ENCODE measurements at places on chromosomes 13 and 19. TPM values are rescaled to one million over a fixed set of nuclear protein-coding genes. Genes with fewer than 3 reads are reported as not detected.
A peak's percentile ranks its signal among the peaks of the same experiment; 100 is the strongest.

The OR7C1 gene
- total RNA-seq: not detected

The GPR12 gene
- total RNA-seq: not detected

The ZNF486 gene
- 11.0 TPM for total RNA-seq

The CGB1 gene
- total RNA-seq: not detected

The ALOX5AP gene
- total RNA-seq: 53.7 TPM

The CEACAM7 gene
- total RNA-seq: not detected

- peak; percentile 36 for DNase-seq
- no peak overlapping the region for H3K4me3 ChIP-seq
- peaks cover 10% of the 10 kb centered on the region for H3K4me1 ChIP-seq
- no peaks in the 10 kb centered on the region for H3K27me3 ChIP-seq
These were observed 42.9 kb downstream of the C13orf46 start for GRCh38 chr13:113930671-113931637.

- H3K4me1 ChIP-seq: no peaks in the 10 kb centered on the region
- no peaks in the 10 kb centered on the region for H3K36me3 ChIP-seq
- no peak for DNase-seq
- no peak overlapping the region for H3K27ac ChIP-seq
- no peak overlapping the region for H3K4me3 ChIP-seq
- H3K27me3 ChIP-seq: no peaks in the 10 kb centered on the region
These were observed 4.2 kb downstream of the KLK12 start for GRCh38 chr19:51030631-51031030.

- H3K27me3 ChIP-seq: no peaks in the 10 kb centered on the region
- no peak for DNase-seq
- no peak overlapping the region for H3K27ac ChIP-seq
These were observed 86.9 kb downstream of the PCCA start for GRCh38 chr13:100175803-100176182.

- H3K36me3 ChIP-seq: no peaks in the 10 kb centered on the region
- no peaks in the 10 kb centered on the region for H3K27me3 ChIP-seq
- peaks cover 12% of the 10 kb centered on the region for H3K4me1 ChIP-seq
- no peak overlapping the region for H3K4me3 ChIP-seq
- no peak for DNase-seq
These were observed 4.5 kb upstream of the EPSTI1 start for GRCh38 chr13:42996584-42996983.

DNA sequence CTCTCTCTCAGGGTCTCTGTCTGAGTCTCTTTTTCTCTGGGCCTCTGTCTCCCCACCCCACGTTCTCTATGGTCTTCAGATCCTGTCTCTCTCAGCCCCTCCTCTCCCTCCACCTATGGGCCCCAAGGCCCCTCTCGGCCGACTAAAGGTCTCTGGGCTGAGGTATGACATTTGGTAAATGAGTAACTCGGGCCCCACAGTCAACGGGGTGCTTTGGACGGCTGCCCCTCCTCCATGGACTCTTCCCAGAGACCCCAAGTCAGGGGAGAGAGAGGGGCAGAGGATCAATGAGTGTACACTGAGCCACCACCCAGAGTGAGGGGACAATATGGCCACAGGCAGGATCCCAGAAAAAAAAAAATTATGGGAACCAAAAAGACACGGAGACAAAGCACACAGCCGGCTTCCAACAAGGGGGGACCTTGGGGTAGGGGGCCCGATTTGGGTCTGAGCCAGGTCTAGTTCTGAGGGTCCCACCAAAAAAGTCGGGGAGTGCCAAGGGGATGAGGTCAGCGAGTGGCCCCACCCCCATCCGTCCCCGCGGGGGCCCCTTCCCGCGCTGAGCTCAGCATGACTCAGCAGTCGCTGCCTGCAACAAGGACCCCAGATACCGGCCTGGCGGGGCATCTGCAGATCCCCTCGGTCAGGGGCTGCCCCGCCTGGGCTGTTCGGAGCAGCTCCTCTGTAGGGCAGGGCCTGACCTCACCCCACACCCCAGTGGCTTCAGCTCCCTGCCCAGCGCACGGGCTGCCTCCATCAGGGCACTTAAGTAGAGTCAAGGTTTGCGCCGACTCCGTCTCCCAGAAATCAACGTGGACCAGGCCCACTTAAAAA, 1.5 kb upstream of the FTL start:
- peaks cover 48% of the 10 kb centered on the region for H3K4me1 ChIP-seq
- H3K36me3 ChIP-seq: peaks cover 8% of the 10 kb centered on the region
- no peaks in the 10 kb centered on the region for H3K27me3 ChIP-seq

GRCh38 chr19:18161636-18162002, 8.7 kb downstream of the PIK3R2 start:
- H3K4me3 ChIP-seq: no peak overlapping the region
- peaks cover 12% of the 10 kb centered on the region for H3K36me3 ChIP-seq
- no peak for DNase-seq
- H3K4me1 ChIP-seq: peaks cover 12% of the 10 kb centered on the region

DNA sequence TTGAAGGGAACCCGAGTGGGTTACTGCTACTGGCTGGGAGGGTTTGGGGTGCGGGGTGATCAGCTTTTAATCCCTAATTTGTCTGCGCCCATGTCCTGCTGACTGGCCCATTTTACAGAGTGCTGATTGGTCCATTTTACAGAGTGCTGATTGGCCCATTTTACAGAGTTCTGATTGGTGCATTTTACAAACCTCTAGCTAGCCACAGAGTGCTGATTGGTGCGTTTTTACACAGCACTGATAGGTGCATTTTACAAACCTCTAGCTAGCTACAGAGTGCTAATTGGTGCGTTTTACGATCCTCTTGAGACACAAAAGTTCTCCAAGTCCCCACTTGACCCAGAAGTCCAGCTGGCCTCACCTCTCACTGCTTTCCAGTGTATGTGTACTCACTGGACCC, 43.2 kb downstream of the MTMR6 start:
- no peak overlapping the region for H3K27ac ChIP-seq
- no peak overlapping the region for H3K4me3 ChIP-seq
- H3K36me3 ChIP-seq: peaks cover 4% of the 10 kb centered on the region
- no peaks in the 10 kb centered on the region for H3K4me1 ChIP-seq
- H3K27me3 ChIP-seq: no peaks in the 10 kb centered on the region

- H3K36me3 ChIP-seq: no peaks in the 10 kb centered on the region
- no peaks in the 10 kb centered on the region for H3K4me1 ChIP-seq
- DNase-seq: no peak
- H3K27me3 ChIP-seq: no peaks in the 10 kb centered on the region
- no peak overlapping the region for H3K4me3 ChIP-seq
These were observed 327.7 kb downstream of the ITGBL1 start for GRCh38 chr13:101780211-101780610.

DNA sequence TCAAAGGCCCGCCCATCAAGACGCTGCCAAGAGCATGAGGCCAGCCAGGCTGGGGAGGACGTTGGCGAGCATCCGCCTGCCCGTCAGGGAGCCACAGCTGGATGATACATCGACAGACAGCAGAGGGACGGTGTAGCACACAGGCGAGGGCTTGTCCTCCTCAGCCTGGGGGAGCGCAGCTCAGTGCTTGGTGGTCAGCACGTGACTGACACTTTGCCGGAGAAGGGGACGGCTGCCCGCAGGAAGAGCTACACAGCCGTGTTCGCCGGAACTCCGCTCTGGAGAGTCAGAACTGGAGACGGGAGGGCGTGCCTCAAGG, 34.1 kb downstream of the CSNK1G2 start:
- H3K36me3 ChIP-seq: peaks cover 32% of the 10 kb centered on the region
- no peak for DNase-seq
- H3K27me3 ChIP-seq: no peaks in the 10 kb centered on the region
- no peak overlapping the region for H3K27ac ChIP-seq
- no peaks in the 10 kb centered on the region for H3K4me1 ChIP-seq
- H3K4me3 ChIP-seq: no peak overlapping the region

- no peaks in the 10 kb centered on the region for H3K27me3 ChIP-seq
- no peaks in the 10 kb centered on the region for H3K4me1 ChIP-seq
- no peak overlapping the region for H3K27ac ChIP-seq
- no peak overlapping the region for H3K4me3 ChIP-seq
- DNase-seq: no peak
These were observed 129.0 kb downstream of the IRS2 start for GRCh38 chr13:109657395-109657794.

DNA sequence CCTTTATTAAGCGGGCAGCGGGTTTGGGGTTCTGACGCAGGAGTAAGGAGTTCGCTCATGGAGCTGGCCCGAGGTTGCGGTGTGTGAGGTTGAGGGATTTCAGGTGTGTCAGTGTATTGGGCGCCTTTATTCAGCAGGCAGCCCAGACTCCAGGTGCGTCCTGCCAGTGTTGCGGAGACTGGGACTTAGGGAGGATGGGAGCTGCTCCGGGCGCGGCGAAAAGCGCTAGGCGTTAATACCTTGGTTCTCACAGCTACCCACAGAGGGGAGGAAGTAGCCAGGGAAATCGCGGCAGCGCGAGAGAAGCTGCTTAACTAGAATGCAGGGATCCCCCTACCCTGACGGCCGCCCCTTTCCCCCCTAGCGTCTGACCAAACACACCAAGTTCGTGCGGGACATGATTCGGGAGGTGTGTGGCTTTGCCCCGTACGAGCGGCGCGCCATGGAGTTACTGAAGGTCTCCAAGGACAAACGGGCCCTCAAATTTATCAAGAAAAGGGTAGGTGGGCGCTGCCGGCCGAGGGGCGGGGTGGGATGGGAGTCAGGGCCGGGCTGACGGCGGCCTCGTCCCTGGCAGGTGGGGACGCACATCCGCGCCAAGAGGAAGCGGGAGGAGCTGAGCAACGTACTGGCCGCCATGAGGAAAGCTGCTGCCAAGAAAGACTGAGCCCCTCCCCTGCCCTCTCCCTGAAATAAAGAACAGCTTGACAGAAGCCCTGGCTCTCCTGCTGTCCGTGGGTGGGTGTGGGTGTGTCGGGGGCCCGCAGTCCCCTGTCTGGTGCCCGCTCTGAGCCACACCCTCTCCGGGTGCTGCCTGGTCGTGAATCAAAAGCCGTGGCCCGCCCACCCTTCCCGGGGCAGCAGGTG, 1.1 kb downstream of the RPL36 start:
- DNase-seq: peak; percentile 38
- peak overlapping the region; percentile 86 for H3K4me3 ChIP-seq
- peaks cover 33% of the 10 kb centered on the region for H3K36me3 ChIP-seq
- H3K27me3 ChIP-seq: no peaks in the 10 kb centered on the region
- peak overlapping the region; percentile 83 for H3K27ac ChIP-seq
- H3K4me1 ChIP-seq: peaks cover 36% of the 10 kb centered on the region

DNA sequence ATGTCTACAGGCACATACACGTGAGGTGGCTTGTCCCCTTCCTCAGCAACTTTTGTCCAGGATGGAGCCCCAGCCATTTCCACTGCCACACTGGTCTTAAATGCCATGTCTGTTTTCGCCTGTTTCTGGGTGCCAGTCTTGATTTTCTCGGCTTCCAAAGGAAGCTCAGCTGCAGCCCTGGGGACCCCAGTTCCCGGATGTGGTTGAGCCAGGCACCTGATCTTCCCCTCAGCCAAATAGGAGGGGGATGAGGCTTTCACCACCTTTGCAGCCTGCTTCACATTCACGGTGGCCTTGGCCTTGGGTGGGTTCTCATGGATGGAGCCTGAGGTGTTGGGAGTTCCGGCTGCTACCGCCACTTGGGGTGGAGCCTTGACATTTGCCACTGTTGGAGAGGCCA, 8.7 kb downstream of the IQCN start:
- peaks cover 13% of the 10 kb centered on the region for H3K4me1 ChIP-seq
- H3K27me3 ChIP-seq: no peaks in the 10 kb centered on the region
- H3K27ac ChIP-seq: no peak overlapping the region
- peaks cover 18% of the 10 kb centered on the region for H3K36me3 ChIP-seq
- H3K4me3 ChIP-seq: no peak overlapping the region

- no peak for DNase-seq
- no peaks in the 10 kb centered on the region for H3K27me3 ChIP-seq
- H3K4me3 ChIP-seq: no peak overlapping the region
- H3K36me3 ChIP-seq: no peaks in the 10 kb centered on the region
- peaks cover 41% of the 10 kb centered on the region for H3K4me1 ChIP-seq
These were observed 16.4 kb downstream of the SLC27A1 start for GRCh38 chr19:17486545-17487240.

- H3K27me3 ChIP-seq: no peaks in the 10 kb centered on the region
- no peak for DNase-seq
- no peak overlapping the region for H3K27ac ChIP-seq
- H3K4me1 ChIP-seq: no peaks in the 10 kb centered on the region
- H3K36me3 ChIP-seq: no peaks in the 10 kb centered on the region
These were observed 285.8 kb upstream of the PCDH9 start for GRCh38 chr13:67515895-67516294.

DNA sequence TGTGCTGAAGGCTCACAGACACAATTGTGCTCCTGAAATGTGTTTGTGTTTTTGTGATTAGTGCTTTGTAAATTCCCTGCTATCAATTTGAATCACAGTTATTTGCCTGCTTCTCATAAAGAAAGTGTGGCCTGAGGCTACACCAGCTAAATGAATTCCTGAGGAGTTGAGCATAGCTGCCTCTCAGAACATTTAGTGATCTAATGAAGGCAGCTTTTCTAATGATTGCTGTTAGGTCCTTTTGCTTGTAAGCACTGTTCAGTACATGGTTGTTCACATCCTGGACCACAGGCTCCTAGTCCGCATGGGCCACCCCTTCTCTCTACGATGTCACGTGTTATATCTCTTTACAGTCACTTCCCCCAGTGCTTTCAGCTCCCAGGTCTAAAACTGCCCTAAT, 238.2 kb downstream of the B3GLCT start:
- H3K27ac ChIP-seq: no peak overlapping the region
- no peaks in the 10 kb centered on the region for H3K4me1 ChIP-seq
- H3K27me3 ChIP-seq: no peaks in the 10 kb centered on the region
- DNase-seq: no peak
- H3K36me3 ChIP-seq: no peaks in the 10 kb centered on the region

GRCh38 chr13:97002581-97002980, 8.3 kb upstream of the OXGR1 start:
- no peaks in the 10 kb centered on the region for H3K4me1 ChIP-seq
- H3K4me3 ChIP-seq: no peak overlapping the region
- H3K27ac ChIP-seq: no peak overlapping the region
- no peak for DNase-seq
- no peaks in the 10 kb centered on the region for H3K36me3 ChIP-seq

DNA sequence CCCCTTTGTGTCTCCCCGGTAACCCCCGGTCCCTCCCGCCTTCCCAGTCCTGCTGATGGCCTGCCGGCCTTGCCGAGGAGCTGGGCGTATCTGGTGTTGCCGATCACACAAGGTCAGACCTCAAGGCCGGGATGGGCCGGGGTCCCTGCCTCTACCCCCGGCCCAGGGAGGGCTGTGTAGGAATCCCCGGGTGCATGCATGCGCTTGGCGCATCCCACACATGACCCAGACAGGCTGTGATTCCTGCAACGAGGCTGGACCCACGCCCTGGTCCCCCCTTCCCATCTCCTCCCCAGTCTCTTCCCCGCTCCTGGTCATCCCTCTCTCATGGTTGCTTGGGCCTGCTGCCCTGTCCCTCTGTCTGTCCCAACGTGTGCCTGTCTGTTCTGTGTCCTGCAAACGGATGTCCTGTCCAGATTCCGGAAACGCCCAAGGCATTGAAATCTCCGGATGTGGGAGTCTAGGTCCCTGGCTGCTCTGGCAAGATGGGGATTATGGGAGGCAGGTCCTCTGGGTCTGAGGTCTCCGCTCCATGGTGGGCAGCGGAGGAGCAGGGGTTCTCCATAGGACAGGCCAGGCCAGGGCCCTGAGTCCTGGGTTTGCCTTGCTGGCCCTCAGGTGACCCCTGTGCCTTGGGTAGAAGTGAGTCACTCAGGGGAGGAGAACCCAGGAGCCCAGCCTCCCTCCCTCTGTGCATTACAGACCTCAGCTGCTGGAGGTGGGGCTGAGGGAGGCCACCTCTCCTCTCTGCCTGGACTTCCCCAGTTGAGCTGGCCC, 1.6 kb downstream of the PKN1 start:
- DNase-seq: no peak
- peak overlapping the region; percentile 72 for H3K27ac ChIP-seq
- no peak overlapping the region for H3K4me3 ChIP-seq
